Activated CD4-positive, alpha-beta T cell treated with anti-CD3 and anti-CD28 coated beads for 48 hours (primary cell): ENCODE measurements at places on chromosomes 1 and 21.

GRCh38 chr1:203720242-203720641, 44.7 kb upstream of the LAX1 start:
- DNase-seq: no peak

GRCh38 chr1:240107058-240107684, 15.5 kb downstream of the FMN2 start:
- DNase-seq: no peak

GRCh38 chr1:85660541-85660940, 47.7 kb downstream of the ZNHIT6 start:
- no peak for DNase-seq

DNA sequence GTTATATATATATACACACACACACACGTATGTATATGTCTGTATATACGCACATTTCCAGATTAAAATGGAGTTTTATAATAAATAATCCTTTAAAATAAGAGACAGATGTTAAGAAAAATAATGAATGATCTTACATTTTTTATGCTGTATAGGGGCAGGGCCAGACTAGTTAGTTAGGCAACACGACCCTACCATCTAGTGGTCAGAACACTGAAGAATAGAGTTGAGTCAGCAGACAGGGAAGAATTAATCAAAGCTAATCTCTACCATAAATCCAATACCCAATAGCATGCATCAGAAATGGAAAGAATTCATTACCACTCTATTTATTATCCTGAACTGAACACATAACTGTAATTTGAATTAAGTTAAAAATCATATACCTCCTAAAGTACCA, 156.7 kb downstream of the BRINP3 start:
- DNase-seq: no peak

DNA sequence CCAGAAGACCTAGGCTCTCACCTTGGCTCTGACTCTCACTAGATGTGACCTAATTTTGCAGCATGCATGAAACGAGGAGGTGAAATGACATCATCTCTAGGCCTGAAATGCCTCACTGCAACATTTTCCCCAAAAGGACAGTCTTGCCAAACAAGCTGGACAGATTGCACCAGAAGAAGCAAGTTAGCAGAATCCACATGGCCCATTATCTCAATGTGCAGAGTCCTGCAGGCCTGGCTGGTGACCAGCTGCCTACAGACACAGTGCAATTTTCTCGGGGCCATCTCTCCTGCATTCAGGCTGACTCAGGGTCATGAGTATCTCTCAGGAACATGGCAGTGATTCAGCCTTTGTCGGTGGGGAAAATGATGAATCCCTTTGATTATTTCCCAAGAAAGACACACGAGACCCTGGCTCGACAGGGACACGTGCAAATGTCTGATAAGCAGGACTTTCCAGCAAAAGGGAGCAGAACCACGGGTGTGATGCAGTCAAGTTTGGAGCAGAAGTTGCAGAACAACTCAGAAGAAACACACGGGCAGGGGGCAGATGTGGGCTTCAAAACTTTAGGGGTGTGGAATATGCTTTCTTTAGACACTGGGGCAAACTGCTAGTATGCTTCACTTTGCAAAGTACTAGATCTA, 38.7 kb downstream of the TRIM67 start:
- no peak for DNase-seq

DNA sequence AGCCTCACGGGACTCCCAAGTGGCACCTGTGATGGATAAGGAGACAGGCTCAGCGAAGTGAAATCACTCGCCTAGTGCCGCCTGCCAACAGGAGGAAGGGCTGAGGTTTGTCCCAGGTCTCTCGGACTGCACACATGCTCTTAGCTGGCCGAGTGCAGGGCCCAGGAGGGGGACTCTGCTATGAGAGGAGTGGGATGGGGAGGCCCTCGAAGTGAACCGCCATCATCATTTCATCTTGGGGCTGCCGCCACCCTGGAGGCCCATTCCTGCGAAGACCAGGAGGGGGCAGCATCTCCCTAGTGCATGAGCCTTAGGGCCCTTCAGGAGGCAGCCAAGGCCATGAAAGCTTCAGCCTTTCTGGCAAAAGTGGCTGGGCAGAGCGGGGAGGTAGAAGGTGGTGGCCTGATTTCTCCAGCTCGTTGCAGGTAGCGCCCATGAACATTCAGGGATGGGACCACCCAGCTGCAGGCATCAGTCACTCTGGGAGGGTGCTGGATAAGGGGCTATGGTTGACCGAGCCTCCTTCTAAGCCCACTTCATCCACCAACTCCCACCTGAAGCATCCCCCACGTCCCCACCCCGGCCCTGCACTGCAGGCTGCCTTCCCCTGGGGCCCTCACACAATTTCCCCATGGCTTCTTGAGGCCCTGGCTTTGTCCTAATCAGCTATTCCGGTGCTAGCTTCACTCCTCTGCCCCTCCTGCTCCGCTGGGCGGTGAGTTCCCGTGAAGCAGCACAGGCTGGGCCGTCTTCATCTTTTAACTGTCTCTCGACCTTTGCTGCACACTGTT, 17.2 kb upstream of the RASSF5 start:
- DNase-seq: peak; percentile 88

- no peak for DNase-seq
These were observed 67.1 kb downstream of the FAAP20 start for GRCh38 chr1:2127187-2128145.
